SJSA1 (cell line): ENCODE measurements at places on chromosomes 11 and 22.

- H3K4me1 ChIP-seq, result no peaks in the 10 kb centered on the region
- peaks cover 4% of the 10 kb centered on the region; the same call in 1 of the 2 replicates for H3K27me3 ChIP-seq
These were observed 10.7 kb downstream of the IL2RB start for GRCh38 chr22:37138849-37139561.

DNA sequence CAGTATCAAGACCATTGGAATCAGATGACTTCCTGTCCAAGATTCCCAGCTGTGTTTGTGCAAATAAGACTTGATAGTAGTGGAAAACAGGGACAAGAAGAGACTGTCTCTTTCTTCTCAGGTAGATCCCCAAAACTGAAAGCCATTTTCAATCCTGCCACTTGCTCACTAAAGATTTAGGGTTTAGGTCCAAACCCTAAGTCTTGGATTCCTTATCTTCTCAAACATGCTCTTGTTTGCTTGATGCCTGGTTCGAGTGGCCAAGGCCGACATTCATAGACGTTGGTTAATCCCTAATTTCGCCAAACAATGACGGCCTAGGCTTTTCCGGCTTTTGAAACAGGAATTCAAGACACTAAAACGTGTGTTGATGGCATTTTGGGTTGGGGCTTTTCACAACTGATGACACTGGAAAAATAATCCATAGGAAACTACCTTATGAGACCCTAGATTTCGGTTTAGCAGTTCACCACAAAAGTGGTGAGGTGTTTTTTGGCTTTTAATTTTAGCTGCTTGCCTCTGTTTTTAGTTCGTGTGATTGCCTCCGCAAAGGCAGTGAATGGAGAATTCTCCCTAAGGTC is 1.0 kb upstream of the GTPBP1 start:
- H3K27ac ChIP-seq, result no peak overlapping the region
- H3K4me3 ChIP-seq, result peak overlapping the region; percentile 17
- DNase-seq, result no peak
- H3K36me3 ChIP-seq, result peaks cover 30% of the 10 kb centered on the region
- H3K4me1 ChIP-seq, result peaks cover 29% of the 10 kb centered on the region
- H3K27me3 ChIP-seq, result no peaks in the 10 kb centered on the region

GRCh38 chr11:127226380-127226779 is 225.8 kb upstream of the KIRREL3 start:
- no peak overlapping the region for H3K4me3 ChIP-seq
- no peaks in the 10 kb centered on the region for H3K27me3 ChIP-seq
- DNase-seq, result no peak
- no peak overlapping the region for H3K27ac ChIP-seq
- no peaks in the 10 kb centered on the region for H3K4me1 ChIP-seq

GRCh38 chr11:122430490-122430889 is 225.0 kb upstream of the UBASH3B start:
- H3K36me3 ChIP-seq, result no peaks in the 10 kb centered on the region
- H3K4me1 ChIP-seq, result no peaks in the 10 kb centered on the region
- no peak overlapping the region for H3K4me3 ChIP-seq
- H3K27ac ChIP-seq, result no peak overlapping the region

DNA sequence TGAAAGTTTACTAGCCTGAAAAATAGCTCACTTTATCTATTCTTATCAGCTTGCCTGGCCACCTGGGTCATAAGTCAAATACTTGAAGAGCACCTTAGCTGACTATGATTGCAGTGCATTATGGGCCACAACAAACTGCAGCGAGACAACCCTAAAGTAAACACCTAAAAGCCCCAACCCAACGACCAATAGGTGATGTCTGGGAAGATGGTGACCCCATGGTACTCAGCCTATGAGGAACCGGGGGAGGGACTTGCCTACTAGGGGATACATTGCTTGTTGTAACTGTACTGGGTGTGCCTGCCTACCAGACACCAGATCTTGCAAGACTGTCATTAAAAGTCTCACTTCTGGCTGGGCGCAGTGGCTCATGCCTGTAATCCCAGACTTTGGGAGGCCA is 35.6 kb upstream of the APOBEC3A start:
- H3K4me1 ChIP-seq, result peaks cover 20% of the 10 kb centered on the region
- no peaks in the 10 kb centered on the region for H3K36me3 ChIP-seq
- no peak for DNase-seq
- H3K27ac ChIP-seq, result no peak overlapping the region
- peaks cover 11% of the 10 kb centered on the region for H3K27me3 ChIP-seq
